ENCODE measurements at places on chromosomes 5 and 9.

- no peak for DNase-seq
These were observed 54.1 kb downstream of the RORB start for GRCh38 chr9:74551266-74551665.

DNA sequence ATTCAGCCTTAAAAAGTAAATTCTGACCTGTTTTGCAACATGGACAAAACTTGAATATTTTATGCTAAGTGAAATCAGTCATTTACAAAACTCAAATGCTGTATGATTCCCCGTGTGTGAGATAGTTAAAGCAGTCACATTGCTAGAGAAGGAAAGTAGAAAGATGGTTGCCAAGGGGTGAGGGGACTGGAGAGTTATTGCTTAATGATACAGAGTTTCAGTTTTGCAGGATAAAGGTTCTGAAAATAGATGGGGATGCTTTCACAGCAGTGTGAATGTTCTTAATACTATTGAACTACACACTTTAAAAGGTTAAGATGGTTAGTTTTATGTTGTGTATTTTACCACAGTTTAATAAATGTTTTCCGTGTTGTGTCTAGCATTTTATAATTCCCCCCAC is 51.2 kb downstream of the SGCD start:
- DNase-seq = no peak

DNA sequence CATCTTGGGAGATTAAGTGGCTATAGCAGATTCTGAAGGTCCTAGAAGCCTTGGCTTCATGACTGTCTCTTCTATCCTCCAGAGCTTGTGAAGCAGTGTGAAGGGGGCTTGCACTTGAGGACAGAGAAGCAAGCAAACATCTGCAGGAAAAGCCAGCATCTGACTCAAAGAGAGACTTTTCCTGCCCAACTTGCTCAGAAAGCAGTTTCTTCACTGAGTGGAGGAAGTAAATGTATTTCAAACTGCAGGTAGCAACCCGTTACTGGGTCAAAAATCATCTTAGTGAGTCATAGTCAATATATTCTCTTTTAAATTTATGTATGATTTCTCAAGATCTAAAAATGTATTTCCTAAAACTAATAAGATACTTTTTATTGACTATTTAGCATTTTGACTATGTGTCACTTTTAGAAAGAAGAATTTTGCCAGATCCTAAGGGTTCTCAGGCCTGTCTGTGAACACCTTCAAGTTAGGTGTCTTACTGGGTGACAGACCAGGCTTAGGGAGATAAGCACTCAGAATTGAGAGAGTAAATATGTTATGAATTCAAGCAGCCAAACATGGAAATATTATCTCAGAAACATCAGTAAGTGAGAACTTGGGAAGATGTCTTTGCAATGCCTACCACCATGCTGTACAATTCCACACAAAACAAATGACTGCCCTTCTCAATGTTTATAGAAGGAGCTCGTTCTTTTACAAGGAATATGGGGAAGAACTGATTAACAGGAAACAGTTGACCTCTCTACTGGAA is 72.6 kb upstream of the DMAC1 start:
- no peak for DNase-seq

- no peak for DNase-seq
These were observed 54.8 kb upstream of the ANGPTL2 start for GRCh38 chr9:127177231-127177630.

DNA sequence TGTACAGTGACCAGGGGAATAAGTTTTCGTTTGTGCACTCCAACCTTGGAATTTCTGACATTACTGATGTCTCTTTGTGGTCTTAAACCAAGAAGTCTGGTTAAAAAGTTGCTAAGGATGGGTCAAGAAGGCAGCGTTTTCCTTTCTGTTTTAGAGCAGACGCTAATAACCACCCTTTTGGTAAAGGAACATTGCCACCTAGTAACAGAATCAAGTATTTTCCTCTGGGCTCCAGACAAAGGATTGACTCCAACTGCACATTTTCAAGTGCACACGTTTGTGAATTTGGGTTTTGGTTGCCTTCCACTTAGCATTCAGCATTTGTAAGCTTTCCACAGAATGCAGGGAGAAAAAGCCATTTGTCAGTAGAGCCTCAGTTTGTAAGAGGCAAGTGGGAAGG is 22.2 kb upstream of the CEP78 start:
- no peak for DNase-seq

- no peak for DNase-seq
These were observed 479.5 kb upstream of the PAPPA start for GRCh38 chr9:115674091-115674490.

GRCh38 chr9:125633116-125633745 is 73.8 kb downstream of the MAPKAP1 start:
- DNase-seq = no peak

DNA sequence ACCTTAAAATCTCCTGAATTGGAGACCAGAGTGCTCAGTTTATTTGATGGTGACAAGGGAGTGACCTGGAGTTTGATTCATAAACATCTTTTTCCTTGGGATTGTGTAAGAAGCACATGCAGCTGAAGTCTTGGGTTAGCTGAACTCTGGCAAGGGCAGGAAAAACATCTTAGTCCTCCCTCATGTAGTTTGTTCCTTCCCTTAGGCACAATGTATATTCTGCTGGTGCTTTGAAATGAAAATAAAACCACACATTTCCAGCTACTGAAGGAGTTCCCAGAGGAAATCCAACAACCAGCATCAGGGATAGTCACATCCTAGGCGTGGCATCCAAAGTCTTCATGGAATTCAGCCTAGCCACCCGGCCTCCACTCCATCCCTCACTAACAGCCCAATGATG is 95.2 kb upstream of the PAPPA start:
- no peak for DNase-seq

GRCh38 chr5:159785656-159786055 is 130.6 kb upstream of the ADRA1B start:
- no peak for DNase-seq

DNA sequence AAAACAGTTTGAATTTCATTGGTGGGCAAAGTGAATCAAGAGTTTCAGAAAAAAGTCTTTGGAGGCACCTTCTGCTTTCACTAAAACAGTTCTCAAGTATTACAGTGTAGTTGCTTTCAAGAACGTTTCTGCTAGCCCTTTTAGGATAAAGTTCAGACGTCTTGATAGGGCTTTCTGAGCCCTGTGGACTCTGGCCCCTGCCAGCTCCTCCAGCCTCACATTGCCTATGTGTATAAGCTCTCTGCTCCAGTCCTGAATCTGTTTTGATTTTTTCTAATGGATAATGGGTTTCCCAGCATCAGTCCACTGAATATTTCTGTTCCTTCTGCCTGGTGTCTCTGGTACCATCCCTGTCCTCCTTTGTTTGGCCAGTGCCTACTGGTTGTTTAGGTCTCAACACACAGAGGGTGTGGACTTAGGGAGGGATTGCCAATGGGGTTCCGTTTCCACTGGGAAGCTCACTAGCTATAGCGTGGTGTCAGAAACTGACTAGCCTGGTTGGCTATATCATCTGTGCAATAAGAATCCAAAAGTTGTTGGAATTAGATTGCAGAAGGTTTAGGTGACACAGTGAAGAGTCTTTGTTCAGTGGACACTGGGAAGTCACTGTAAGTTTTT is 26.4 kb downstream of the ARHGAP26 start:
- DNase-seq = no peak

DNA sequence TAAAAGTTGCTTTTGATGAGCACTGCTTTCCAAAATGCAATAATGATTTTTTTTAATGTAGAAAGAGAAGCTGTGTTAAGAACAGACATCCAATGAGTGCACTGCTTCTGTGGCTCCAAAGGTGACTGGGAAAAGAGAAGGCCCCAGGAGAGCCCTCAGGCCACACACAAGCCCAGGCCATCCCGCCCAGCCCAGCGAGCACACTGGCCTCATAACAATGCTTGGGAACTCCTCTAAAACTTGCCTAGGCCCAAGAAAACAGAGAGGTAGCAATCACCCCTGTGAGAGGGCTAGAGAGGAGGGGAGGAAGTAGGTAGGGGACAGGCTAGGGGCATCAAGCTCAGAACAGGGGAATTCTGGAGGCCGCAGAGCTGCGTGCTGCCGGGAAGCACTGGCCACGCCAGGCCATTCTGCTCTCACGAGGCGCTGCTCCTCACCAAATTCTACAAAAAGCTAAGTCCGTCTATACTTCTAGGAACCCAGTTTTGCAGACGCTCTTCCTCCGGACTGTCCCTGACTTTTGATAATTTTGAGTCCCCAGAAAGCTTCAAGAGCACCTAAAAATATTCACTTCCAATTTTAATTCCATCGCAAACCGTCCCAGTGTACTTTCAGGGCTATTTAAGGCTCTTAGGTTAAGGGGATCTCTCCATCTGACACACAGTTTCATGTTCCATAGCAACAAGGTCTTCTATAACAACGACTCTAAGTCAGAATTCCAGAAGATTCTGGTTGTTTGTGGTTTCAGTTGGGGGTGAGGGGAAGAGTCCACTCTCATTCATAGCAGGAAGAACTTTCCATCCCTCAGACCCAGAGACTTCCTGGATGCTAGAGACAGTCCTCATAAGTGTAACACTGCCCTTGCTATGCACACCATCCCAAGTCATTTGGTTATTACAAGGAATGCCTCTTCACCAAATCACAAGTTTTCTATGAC is 51.0 kb downstream of the HABP4 start:
- no peak for DNase-seq

GRCh38 chr5:167348980-167349379 is 942.5 kb upstream of the WWC1 start:
- DNase-seq = no peak

DNA sequence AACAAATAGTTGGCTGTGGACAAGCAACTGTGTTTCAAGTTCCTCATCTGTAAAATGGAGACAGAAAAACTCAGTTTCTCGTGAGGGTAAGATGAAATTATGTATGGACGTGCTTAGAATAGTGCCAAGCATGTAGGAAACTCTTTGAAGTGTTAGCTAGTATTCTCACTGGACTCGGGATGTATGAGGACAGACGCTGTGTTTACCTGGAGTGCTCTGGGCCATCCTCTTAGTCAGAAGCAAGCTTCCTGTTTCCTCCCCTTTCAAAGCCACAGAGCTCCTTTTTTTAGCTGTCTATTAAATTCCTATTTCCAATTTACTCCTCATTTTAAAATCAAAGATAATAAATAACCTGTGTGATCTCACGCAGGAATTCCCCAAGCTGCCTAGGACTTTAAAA is 23.8 kb upstream of the IQGAP2 start:
- DNase-seq = no peak

- no peak for DNase-seq
These were observed 81.9 kb downstream of the ISL1 start for GRCh38 chr5:51465165-51465564.

- DNase-seq = no peak
These were observed 217.9 kb upstream of the KLF4 start for GRCh38 chr9:107707428-107707837.

DNA sequence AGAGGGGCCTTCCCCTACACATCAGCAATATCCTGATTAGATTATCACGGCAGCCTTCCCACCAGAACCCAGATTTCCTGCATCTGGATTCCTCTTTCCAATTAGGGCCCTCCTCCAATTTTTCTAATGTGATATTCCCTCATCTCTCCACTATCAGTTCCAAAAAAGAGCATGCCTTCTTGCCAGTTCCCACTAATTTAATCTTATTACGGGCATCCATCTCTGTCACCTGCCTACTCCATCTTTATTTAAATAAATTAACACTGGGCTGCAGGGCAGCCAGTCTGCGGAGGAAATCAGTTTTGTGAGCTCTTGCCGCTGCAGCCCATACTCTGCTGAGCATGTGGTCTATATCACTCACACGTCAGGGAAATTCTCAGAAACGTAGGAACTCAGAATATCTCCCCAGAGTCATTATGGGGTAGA is 16.6 kb upstream of the FBP2 start:
- no peak for DNase-seq

DNA sequence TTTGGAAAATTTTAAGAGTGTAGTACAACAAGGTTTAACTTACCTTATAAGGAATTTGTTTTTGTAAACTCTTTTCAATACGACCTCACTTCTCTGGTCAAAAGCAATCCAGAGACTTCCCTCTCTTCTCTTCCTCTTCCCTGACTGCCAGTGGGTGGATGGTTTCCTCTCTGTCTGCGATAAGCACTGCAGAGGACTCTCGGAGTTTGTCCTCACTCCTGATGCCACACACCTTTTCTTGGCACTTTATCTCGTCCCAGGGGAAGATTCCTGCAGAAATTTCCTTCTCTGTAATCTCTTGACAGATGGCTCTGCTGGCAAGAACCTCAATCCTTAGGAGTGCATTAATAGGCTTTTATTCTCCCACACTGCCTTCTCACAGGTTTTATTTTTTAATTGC is 641.6 kb downstream of the NR2F1-AS1 start:
- no peak for DNase-seq

DNA sequence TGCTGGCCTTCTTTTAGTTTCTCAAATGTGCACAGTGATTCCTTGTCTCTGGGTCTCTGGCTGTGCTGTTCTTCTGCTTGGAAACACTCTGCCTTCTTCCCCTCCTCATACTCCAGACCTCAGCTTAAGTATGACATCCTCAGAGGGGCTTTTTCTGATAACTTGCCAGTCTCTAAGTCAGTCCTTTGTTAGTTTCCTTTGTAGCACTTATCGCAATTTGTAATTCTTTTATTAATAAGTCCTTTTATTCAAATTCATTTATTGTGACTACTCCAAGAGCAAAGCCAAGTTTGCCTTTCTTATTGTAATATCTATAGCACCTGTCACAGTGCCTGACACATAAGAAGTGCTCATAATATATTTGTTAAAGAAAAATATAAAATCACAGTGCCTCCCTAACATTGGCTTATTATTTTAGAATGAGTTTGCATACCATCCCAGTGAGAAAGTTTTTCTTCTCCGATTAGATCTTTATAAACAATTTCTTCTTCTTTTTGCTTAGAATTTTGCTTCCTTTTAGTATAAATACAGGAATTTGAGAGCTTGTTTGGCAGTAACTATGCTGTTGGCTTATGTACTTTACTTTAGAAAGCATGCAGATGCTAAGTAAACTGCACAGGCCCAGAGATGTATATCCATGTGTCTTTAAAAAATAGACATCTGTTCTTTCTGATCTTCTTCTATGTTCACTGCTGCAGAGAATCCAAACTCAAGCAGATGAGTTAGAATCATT is 198.0 kb downstream of the GAS1 start:
- no peak for DNase-seq

DNA sequence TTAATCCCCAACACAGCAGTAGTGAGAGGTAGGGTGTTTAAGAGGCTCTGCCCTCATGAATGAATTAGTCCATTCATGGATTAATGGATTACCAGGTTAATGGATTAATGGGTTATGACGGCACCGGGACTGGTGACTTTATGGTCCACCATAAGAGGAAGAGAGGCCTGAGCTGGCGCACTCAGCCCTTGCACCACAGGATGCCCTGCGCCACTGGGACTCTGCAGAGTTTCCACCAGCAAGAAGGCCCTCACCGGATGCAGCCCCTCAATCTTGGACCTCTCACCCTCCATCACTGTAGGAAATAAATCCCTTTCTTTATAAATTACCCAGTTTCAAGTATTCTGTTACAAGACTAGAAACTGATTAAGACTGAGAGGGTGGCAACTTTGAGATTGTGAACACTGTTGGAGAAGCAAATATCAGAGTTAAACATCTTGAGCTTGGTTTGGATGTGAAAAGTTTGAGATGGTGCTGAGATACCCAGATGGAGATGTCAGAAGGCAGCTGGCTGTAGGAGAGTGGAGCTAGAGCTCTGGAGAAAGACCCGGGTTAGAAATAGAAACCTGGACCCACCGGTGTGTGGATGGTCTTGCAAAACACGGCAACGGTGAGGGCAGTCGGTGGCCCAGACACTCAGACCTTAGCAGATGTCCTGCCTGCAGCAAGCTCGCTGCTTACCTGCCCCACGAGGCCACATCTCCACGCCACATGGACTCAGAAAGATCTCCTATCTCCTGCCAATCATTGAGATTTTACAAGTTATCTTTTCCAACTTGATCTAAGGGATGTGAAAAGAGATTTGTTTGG is 98.8 kb downstream of the HSD17B3 start:
- no peak for DNase-seq

- DNase-seq = no peak
These were observed 161.2 kb downstream of the PDE4D start for GRCh38 chr5:59732301-59732700.

GRCh38 chr5:62330302-62330701 is 24.3 kb downstream of the KIF2A start:
- no peak for DNase-seq

Data from cortex of kidney (tissue), 1 donor.